ENCODE measurements at places on chromosomes 16 and 17.
A peak's percentile ranks its signal among the peaks of the same experiment; 100 is the strongest.

DNA sequence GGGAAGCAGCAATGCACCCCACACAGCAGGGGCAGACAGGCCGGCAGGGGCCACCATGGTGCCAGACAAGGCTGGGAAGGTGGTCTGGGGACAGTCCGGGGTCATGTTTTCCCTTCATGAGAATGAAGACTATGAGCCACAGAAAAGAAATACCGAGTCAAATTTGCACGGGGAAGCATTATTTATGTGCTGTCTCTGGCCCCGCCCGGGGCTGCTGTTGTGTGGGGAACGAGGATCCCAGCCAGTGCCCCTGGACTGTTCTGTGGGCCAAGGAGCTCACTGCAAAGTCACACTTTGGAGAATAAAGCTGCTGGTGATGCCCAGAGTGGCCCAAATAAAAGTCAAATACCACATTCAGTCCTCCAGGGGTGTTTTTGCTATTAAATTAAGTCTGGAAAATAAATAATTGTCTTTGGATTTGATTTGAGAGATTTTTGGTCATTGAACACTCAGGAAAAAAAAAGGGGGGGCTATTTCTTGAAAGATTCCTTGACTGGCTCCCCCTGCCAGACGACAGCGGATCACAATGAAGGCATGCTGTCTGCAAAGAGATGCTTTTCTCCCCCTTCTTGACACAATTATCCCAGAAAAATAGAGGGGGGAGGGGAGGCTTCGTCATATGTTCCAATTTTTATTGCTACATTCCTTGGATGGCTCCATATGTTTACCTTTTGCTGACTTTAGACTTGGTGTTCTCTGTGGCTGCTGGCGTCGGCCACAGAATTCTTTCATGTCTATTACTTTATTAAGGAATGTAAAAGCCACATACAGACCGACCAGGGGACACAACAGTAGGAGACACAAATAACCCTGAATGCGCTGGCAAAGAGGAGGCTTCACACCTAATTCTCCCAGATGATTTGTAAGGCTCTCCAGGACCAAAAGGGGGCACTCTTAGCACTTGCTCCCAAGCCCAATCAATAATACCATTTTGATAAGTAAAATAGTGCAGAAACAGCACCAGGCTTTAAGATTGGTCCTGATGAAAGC, 27.1 kb upstream of the ANKFN1 start:
- no peak for DNase-seq

DNA sequence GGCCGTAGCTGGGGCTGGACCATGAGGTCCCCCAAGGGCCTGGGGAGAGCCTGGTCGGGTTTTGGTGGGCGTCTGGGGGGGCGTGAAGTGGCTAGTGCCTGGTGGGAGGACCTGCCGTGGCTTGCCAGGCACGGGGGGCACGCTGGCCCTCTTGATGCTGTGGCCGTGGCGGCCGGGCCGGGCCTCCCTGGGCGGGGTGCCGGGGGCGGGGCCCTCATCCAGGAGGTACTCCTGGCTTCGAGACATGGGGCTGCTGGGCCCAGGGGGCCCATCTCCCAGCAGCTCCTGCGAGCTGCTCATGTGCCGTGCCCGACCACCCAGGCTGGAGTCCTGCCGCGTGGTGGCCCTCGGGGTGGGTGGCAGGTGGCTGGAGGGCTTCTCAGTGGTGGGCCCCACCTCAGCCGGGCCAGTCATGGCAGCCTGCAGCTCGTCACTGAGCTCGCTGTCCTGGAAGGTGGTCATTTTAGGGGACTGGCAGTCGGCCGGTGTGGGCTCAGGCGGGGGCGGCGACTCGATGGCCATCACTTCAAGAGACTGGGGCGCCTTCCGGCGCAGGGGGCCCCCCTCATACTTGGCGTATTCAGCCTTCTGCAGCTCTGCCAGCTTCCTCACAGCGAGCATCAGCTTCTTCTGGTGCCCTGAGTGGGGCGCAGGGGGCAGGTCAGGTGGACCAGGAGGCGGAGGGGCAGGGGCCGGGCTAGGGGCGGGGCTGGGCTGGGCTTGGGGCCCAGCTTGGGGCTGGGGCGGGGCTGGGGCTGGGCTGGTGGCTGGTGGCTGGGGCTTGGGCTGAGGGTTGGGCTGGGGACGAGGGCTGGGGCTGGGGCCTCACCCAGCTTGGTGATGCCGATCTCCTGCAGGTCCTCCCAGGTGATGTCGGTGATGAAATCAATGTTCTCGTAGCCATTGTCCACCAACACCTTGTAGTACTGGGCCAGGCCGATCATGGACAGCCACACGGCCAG, 15.2 kb downstream of the CASKIN1 start:
- no peak for DNase-seq

DNA sequence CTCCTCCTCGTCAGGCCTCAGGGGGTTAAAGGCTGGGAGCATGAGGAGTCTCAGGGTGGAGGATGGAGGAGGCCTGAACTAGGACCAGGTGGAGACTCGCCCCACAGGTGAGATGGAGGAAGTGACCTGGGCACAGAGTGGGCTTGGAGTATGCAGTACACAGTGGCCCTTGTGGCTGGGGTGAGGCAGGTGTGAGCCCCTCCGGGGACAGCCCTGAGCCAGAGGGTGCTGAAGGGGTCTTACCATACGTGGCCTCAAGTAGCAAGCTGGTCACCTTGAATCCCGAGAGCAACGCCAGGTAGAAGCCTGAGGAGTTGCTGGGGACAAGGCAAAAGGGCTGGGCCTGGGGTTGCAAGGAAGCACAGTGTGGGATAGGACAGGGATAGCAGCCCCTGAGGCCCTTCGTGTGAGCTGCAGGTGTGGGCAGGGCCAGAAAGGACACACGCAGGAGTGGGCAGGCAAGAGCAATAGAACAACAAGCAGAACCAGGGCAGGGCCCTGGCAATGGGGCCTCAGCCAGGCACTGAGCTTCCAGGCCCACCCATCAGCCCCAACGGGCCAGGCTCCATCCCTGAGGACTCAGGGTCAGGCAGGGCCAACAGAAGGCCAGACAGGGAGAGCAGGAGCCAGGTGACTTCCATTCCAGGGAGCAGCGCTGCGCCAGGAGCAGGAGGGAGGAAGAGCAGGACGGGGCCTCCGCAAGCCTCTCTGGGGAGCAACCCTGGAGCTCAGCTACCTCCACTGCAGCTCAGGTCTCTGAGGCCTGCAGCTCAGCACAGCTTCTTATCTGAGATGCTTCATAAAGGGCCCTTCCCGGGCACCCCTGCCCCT, 64.2 kb upstream of the TNRC6C start:
- DNase-seq, result no peak

GRCh38 chr17:41004397-41004796, 4.5 kb downstream of the KRTAP3-1 start:
- no peak for DNase-seq

- DNase-seq, result no peak
Observed at GRCh38 chr16:6576113-6576512, 756.5 kb upstream of the RBFOX1 start.

DNA sequence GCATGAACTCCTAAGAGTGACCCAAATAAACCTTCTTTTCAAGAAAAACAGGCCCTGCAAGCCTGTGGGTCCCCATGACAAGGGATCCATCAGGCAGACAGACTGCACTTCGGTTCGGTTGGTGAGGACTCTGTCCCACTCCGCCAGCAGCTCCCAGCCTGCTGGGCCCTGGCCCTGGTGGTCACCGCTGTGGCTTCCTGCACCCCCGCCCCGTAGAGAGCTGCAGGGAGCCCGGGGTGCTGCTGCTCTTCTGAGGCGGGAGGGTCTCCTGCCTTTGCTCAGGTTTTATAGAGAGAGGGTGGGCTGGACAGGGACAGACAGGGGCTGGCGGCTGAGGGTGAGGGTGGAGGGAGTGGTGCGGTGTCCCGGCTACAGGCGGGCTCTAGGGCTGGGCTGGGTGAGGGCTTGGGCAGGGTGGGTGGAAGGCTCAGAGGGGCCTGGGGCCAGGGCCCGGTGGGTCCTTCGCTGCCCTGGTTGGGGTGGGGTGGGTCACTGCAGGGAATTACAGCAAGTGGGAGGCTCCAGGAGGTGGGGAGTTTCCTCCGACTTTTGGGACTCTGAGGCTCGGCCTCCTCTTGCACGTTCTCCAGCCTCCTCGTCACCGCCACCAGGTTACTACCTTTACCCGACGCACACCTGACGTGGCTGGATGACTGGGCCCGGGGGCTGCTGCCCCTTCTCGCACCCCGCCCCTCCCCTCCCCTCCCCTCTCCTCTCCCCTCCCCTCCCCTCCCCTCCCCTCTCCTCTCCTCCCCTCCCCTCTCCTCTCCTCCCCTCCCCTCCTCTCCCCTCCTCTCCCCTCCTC, 90.2 kb upstream of the CBX4 start:
- no peak for DNase-seq

DNA sequence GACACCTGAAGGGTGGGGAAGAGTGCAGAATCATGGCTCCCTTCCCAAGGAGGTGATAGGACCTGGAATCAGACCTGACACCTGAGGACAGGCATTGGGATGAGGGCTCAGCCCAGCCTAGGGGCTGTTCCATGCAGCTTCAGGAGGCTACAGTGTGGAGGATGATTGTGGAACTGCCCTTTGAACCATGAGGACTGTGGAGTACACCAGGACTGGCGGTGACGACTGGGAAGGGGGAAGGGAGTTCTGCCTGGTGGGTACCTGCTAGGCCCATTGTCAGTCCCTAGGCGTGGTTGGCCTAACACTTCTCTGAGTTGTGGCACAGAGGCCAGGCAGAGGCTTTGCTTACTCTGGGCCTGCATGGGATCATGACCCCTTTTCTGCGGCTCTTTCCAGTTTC, 76.1 kb downstream of the MPRIP start:
- no peak for DNase-seq

- peak; percentile 71 for DNase-seq
Observed at GRCh38 chr17:68462381-68463210, 5.3 kb upstream of the WIPI1 start.

GRCh38 chr17:19020016-19020415, 15.5 kb upstream of the FAM83G start:
- DNase-seq, result no peak

- DNase-seq, result peak; percentile 43
Observed at GRCh38 chr17:60524463-60525327, 1.3 kb downstream of the APPBP2 start.

DNA sequence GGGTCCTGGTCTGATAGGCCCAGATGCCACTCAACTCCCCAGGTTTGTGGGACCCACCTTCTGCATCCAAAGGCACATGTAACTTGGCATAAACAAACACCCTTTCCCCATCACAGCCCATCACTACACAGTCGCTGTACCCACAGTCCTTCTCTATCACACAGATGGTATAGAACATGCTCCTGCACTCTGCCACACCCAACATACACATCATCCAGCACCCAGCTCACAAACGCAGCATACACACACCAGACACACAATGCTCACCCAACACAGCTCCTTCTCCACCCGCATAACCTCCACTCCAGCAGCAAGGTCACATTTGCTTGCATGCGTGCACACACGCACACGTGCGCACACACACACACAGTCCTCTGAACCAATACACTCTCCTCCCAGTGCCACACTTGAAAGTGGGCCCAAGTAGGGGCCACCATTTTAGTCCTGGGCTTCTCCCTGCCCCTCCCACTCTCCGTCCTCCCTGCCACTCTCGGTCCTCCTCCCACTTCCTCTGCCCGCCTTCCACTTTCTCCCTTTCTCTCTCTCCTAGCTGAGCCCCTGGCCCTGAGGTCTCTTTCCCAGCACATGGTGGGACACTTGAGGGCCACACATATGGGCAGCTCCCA, 8.5 kb upstream of the TMEM92 start:
- DNase-seq, result no peak

DNA sequence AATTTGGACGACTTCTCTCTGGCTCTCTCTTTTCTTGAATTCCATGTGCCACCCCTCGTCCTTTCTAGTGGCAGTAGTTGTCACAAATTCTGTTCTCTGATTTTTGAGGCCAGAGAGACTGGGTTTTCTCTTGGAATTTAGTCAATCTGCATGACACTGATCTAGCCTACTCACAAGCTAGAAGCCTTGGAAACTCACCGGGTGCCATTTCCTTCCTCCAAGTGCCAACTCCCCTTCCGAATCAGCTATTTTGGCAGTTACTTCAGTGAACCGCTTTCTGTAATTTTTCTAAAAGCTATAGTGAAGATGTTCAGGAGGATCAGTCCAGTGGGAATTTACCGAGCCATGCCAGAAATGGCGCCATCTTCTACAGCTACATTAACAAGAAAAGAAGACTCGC, 228.9 kb downstream of the PMP22 start:
- no peak for DNase-seq

GRCh38 chr16:12998361-12999085, 97.1 kb downstream of the SHISA9 start:
- DNase-seq, result no peak

DNA sequence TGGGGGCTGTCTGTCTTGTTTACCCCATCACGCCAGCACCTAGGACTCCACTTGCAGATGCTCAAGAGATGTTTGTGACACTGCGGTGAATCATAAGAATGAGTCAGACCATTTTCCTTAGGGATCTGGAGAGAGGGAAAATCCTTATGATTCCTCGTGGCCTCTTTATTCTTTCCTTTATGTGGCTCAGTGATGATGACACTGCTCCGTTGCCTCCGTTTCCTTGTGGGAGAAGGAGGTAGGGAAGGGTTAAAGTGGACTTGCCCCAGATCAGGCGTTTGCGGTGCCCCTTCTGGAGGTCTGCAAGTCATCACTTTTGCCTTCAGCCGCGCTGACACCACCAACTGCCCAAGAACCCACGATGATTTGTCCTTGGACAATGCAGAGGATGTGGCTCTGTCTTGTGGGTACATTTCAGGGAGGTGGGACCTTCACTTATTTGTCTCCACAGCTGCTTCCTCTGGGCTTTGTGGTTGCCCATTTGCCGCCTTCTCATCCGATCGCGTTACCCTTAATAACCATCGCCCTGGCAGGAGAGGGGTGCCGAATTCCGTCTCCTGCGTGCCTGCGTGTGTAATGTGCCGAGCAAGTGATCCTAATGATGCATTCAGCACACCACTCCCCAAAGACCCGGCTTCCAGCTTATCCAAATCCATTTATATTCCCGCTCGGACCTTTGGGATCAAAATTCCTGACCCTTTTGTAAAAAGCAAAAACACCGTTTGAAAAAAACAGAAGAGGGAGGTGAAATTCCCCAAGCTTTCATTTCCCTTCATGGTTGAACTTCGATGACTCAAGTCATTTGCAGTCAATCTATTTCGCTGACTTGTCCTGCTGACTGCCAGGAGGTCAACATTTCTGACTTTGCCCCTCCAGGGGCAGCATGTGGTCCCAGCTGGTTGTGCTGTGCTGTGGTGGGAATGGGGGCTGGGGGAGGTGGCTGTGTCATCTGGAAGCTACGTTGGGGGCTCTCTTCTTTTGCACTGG, 87.2 kb upstream of the IRX3 start:
- no peak for DNase-seq

Data from HuH-7.5 (cell line).